ENCODE measurements at places on chromosomes 16 and 17.

DNA sequence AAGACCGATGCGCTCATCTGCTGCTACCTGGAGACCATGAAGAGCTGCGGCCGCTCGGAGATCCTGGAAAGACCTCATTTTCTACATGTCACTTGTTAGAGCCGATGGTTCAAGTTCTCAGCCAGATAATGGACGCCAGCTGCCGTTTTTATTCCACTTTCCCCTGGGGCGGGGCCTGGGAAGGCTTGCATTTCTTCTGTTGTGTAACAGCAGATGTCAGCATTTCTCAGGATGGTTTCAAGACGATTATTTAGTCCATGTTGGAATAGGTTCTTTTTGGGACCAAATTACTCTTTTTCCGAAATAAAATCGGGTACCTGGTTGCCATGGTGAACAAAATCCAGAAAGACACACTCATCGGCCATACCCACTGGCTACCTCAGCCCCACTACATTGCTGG is 1418.3 kb downstream of the CDH11 start:
- DNase-seq, result no peak

GRCh38 chr16:2429034-2429770 is at the start of gene CCNF:
CCNF (plus strand) TSS chr16:2429447; CDS start chr16:2429482, 35 bp downstream.
- peak; percentile 97 for DNase-seq

DNA sequence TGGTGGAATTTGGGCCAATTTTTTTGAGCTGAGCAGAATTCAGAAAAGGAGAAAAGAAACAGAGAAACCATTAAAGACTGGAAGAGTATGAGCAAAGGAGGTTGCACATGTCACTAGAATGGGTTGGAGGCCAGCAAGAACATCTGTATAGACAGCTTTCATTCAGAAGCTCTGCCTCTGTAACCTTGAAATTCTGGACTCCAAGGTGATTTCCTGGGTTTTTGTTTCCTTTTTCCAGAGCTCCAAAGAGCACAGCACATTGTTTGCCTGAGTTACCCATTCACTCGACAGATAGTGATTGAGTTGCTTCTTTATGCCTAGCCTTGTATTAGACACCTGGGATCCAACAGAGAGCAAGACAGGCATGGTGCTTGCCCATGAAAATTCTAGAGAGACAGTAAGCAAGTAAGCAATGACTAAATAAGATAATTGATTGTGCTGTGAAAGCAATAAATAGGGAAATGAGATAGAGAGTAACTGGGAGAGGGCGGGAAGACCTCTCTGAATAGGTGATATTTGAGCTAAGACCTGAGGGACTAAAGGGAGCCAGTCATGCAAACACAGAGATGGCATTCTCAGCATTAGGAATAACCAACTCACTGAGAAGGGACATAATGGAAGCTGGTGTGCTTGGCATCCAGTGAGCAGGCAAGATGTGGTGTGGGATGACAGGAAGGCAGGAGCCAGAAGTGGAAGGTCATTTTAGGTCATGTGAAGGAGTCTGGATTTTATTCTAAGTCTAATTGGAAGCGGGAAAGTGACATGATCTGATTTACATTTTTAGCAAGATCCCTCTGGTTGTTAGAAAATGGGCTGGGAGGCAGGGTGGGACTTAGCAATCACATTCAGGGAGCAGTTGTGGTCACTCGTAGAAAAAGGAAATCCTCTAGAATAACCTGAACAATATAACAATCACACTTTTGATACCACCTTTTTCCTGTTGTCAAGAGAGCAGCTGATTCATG is 197.5 kb downstream of the HS3ST3A1 start:
- DNase-seq, result no peak

DNA sequence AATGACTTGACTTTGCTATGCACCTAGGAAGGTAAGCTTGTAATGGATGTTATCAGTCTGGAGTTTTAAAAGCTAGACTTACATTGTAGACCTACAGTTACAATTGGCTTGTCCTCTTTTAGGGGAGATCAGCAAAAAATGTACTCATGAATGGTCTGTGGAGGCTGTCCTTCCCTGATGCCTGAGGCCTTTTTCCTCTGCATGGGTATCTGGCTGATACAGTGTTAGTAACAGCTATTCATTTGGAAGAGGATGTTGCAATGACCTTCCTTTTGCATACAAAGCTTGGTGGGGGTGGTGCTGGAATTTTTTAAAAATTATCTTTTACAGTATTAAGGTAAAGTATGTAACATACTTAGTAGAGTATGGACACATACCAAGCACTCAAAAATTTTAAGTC is 525.5 kb downstream of the KIF2B start:
- no peak for DNase-seq

GRCh38 chr16:19696328-19696727 is 21.7 kb downstream of the KNOP1 start:
- DNase-seq, result peak; percentile 34

GRCh38 chr16:1378804-1379303 is 27.1 kb downstream of the GNPTG start:
- DNase-seq, result peak; percentile 40
